Renal cortical epithelial cell (primary cell): ENCODE measurements at places on chromosomes 2 and 18. TPM values are rescaled to one million over a fixed set of nuclear protein-coding genes. Genes with fewer than 3 reads are reported as not detected.

GRCh38 chr2:108810993-108811957 lies 24.7 kb downstream of the CCDC138 start:
- no peak for DNase-seq

GRCh38 chr2:205751569-205752031 lies 69.3 kb downstream of the NRP2 start:
- DNase-seq, result peak; percentile 45

- DNase-seq, result no peak
Measured at GRCh38 chr2:23531280-23531679, 146.3 kb downstream of the KLHL29 start.

- DNase-seq, result no peak
Measured at GRCh38 chr2:26555246-26556133, 77.6 kb upstream of the OTOF start.

DNA sequence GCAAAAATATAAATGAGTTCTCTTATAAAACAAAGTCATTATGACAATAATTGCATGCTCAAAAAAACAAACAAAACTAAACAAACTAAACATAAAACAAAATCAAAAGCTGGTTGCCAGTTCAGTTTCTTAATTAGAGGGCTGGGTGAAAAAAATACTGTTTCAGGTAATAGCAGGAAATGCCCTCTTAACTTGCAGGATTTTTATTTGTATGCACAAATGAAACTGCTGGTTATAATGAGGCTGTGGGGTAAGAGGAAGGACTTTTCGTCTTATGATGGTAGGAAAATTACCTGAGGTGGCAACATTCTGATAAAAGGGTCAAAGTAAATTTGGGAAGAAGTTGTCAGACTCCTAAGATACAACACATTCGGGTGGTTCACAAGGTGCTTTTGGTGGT lies 21.5 kb upstream of the CDKL4 start:
- no peak for DNase-seq

- no peak for DNase-seq
Measured at GRCh38 chr18:58754544-58755068, 83.3 kb downstream of the MALT1 start.

GRCh38 chr2:113126845-113127645 lies at the start of gene IL1RN:
Gene IL1RN (plus strand): TSS chr2:113127598. CDS start chr2:113127625, 27 bp downstream.
- no peak for DNase-seq

- DNase-seq, result no peak
Measured at GRCh38 chr2:150644298-150645067, 157.0 kb upstream of the RND3 start.

DNA sequence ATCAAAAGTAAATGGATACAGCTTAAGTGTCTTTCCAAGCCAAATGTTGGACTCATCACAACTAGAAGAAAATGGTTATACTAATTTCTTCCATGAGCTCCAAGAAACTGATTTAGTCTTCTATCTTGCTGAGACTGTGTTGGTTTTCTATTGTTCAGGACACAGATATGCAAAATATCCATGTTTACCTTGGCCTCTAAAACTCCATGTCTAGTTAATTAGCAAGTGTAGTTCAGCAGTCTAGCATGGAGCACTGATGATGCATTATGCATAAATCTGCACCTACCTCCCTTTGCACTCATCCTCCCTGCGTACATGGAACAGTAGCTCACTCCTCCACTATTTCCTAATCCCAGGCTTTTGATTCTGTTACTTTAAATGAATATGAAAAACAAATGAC lies 731.4 kb upstream of the CHAC2 start:
- DNase-seq, result peak; percentile 80

DNA sequence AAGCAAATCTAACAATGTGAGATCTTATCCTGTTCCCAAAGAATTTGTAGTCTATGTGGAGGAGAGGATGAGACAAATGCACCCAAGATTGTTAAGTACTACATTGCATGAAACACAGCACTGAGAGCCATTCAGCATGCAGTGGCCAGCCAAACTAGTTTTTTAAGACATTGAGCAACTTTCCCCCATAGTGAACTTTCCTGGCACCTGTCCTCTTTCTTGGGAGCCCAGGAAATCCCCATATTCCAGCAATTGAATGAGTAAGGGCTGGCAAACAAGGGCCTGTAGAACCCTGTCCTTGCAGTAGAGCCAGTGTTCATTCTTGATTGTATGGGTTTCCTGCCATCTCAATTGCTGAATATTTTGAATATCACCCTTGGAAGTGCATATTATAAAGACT lies 58.8 kb upstream of the FIGN start:
- DNase-seq, result peak; percentile 81

DNA sequence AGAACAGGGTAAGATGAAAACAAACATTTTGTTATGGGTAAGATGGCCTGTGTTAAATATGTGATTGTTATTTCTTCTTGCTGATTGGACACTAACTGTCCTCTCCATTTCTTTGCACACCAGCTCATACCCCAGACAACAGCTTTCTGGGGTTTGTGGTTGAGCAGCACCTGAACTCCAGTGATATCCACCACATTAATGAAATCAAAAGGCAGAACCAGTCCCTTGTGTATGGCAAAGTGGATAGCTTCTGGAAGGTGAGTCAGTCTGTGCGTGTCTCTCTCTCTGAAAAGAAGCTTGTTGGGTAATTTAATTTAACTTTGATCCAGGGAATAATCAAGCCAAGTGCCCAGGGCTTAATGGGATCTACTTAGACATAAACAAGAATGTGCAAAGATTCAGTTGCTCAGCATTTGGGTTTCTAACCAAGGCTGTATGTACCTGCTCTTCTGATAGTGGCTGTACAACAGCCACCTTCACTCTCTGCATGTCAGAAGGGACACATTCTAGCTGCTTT lies 108.3 kb downstream of the MGAT5 start:
- DNase-seq, result peak; percentile 71

DNA sequence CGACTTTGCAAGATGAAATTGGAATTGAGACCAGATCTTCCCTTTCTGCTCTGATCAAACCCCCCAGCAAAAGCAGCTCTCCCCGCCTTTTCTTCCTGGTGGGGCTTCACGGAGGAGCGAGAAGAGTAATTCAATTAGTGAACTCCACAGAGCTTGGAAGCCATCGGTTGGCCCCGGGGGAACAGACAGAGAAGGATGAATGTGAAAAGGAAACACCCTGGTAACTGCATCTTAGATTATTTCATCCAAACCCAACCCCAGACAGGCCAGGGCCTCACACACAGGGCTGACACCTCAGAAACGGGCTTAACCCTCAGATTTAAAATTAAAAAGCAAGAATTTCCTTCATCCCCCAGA lies 18.3 kb downstream of the SMAD7 start:
- DNase-seq, result no peak

- peak; percentile 71 for DNase-seq
Measured at GRCh38 chr2:176553685-176554100, 284.5 kb downstream of the MTX2 start.

- peak; percentile 43 for DNase-seq
Measured at GRCh38 chr2:214543386-214543955, 132.6 kb downstream of the VWC2L start.

DNA sequence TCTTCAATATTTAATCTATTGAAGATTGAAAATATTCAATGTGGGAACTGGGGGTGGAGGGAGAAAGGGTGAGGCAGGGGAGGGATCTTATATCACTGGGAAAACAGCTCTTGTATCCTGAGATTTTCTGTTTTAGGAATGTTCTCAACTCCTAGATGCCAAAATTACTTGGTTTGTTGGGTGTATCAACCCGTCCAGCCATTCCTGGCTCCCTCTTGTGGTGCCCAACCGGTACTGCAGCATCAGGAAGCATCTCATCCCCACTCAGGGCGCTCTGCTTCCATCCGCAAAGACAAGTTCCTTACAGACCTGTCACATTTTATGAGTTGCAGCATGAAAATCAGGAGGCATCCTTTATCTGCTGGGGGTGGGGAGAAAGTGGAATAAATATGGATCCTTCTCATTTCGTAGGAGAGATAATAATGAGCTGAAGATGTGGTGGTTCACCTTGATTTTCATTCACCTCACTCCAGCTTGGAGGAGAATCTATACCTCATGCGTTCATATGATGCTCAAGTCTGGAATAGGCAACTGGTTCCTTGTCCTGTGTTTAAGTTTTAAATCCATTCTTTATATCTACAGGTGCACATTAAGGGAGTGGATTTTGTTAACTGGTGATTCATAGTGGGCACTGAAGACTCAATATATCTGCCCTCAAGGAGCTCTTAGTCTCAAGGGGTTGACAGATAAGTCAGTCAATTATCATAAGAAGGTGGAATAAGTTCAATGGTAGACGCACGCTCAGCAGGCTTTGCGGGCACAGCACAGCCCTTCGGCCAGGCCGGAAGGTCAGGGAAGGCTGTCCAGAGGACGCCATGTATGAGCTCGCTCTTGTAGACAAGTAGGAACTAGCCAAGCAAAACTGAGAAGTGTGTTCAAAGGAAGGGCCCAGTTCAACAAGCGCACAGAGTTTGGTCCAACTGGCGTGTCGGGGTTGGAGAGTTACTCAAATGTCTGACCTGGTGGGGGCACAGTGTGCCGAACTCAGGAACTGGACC lies 127.3 kb downstream of the RNF144A start:
- DNase-seq, result peak; percentile 29

DNA sequence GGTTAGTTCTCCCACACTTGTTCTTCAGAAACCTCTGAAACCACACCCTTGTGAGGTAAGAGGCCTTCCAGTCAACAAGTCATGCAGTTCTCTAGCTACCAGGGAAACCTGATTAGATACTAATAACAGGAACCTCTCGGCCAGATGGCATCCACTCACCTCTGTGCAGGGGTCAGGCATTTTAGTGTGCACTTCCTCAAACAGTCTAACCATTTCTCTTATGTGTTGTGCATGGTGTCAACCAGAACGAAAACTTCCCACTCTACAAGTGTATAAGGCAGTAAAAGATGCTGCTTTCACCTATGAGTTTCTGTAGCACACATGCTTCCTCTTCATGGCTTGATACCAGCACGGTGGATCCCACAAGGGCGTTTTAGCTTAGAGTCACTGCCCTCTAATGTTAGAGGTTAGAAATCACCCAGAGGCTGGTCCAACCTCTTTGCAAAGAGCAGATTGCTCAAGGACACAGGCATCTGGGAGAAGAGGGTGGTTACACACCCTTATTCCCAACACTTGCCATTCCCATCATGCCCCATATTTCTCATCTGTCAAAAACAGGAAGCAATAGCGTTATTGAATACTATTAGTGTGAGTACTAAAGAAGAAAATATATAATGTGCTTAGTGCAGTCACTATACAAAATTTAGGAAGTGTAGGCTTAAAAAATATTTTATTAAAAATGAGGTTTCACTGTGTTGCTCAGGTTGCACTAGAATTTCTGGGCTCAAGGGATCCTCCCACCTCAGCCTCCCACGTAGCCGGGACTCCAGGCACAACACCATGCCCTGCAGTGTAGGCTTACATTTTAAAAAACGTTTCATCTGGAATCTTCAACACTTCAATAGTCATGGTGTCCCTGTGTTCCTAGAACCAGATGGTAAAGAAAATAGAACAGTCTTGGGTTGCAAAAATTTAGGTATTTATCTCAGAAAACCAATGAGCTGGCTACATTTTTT lies 34.5 kb upstream of the RAB31 start:
- DNase-seq, result peak; percentile 100

DNA sequence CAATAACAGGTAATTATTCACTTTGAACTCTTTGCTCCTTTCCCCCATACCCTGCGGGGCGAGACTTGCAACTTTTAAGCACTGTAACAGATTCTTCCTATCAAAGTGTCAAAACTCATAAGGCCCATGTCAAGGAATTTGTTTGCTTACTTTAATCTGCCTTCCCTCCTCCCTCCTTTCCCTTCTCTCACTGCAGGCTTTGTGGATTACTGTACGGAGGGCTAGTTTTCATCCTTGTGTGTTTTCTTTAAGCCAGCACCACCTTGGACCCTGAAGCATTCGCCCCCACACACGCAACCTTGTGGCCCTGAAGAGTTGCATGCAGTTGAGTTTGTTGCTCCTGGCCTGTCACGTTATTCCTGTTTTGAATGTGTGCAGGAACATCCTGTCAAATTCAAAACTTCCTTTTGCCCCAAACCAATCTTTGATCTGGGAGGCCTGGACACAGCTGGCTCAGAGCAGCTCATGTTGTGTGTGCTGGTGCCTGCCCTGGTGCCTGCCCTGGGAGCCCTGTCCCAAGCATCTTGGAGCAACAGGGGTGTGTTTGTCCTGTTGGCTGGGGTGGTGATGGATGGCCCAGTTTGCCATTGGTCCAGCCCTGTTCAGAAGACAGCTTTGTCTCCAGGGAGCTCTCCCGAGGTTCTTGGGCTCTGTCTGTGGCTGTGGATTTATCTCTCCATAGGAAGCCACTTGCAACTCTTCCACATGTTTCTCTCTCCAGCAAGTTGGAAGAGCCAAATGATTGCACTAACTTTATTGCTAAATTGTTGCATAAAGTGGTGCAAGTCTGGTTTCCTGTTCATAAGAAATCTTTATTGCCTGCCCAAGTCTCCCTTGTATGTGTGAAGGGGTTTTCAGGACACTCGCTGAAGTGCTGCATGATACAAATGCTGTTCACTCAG lies 199.6 kb downstream of the VAPA start:
- DNase-seq, result no peak

- peak; percentile 61 for DNase-seq
Measured at GRCh38 chr2:191318729-191319078, 73.5 kb downstream of the MYO1B start.

Gene IGFBP5
- 8.9 and 229 TPM in 2 replicates for total RNA-seq

Gene ALK
- total RNA-seq, result not detected in 2 replicates

Gene SERPINB10
- not detected in 2 replicates for total RNA-seq

Gene LOXHD1
- total RNA-seq, result not detected in 2 replicates

Gene REEP1
- total RNA-seq, result 0.17 and 0.35 TPM in 2 replicates

Gene TMEM185B
- total RNA-seq, result 39.6 and 54.2 TPM in 2 replicates

Gene CDH2
- 106 and 137 TPM in 2 replicates for total RNA-seq
